Naive thymus-derived CD8-positive, alpha-beta T cell (primary cell): ENCODE measurements at places on chromosomes 1 and 21.
A peak's percentile ranks its signal among the peaks of the same experiment; 100 is the strongest.

GRCh38 chr1:34787461-34788420 lies 5.1 kb upstream of the GJA4 start:
- H3K27me3 ChIP-seq, result peaks cover 61% of the 10 kb centered on the region
- H3K4me1 ChIP-seq, result peaks cover 11% of the 10 kb centered on the region
- no peak overlapping the region for H3K27ac ChIP-seq
- no peak for DNase-seq

DNA sequence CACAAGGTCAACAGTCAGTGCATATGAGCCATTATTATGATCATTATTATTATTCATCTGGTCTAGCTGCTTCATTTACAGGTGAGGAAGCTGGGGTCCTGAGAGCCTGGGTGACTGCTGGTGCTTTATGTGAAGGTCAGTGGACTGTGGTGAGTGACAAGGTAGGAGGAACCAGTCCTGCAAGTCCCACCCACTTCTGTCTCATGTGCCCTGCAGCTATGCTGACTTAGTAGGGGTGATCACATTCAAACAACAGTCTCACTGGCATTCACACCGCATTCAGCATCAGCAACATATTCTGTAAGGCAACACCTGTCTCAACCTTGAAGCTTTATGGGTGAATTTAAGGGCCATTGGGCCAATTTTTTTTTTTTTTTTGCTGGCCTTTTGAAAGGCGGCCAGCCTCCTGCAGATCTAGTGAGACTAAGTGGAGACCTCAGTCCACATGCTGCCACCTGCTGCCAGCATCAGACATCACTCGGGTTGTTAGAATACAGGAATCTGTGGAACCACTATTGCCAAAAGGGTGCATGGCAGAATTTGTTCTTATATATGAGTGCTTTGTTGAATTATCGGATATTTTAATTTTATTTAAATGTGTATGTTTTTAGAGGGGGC lies 59.9 kb upstream of the CACNA1E start:
- no peak overlapping the region for H3K4me3 ChIP-seq
- no peaks in the 10 kb centered on the region for H3K36me3 ChIP-seq

- H3K27ac ChIP-seq, result no peak overlapping the region
- peak overlapping the region; percentile 87 for H3K4me3 ChIP-seq
Measured at GRCh38 chr1:20152599-20152930, 13.4 kb downstream of the PLA2G2F start.

DNA sequence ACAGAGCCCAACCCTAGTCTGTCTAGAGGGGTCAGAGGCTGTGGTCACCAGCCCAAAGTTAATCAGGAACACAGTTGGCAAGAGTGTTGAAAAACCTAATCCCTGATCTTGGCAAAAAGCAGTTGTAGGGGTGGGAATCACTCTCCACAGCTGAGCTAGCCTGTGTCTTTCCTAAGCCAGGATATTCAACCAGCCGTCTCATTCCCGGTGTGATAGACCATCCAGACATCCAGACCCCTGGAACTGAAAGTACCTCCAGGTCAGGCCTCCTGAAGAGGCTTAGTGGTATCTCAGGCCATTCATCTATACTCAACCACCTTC lies 4.9 kb downstream of the LHX9 start:
- no peak for DNase-seq
- H3K36me3 ChIP-seq, result peaks cover 2% of the 10 kb centered on the region
- no peak overlapping the region for H3K27ac ChIP-seq
- H3K4me3 ChIP-seq, result no peak overlapping the region

DNA sequence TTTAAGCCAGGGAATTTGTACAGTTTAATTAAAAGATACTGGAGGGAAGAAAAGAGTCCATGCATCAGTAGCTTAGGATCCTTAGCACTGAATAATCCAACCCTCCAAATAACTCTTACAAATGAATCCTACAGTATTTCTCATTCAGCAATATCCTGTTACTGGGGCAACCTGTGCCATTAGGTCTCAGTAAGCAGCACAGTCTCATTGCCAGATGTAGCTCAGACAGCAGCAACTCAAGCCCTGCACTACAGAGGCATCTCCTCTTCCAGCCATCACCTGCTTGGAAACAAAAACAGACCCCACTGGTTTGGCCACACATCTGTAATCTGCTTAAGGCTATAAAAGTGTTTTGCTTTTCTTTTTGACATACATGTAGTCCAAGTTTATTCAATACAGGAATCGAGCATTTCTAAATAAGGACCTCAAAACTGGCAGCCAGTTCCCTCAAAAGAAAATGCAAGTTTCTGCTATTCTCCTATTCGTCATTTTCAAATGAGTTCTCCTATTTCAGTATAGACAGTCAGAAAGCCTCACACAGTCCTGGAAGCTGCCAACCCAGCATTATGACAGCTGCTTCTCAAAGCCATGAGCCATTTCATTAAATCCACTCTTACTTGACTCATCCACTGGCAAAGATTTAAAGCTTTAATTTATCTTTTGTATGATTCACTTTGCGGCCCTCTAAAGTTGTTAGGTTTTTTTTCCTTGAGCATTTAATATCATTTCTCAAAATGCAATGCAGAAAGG lies 129.0 kb downstream of the APP start:
- no peaks in the 10 kb centered on the region for H3K4me1 ChIP-seq
- H3K27me3 ChIP-seq, result no peaks in the 10 kb centered on the region
- no peak overlapping the region for H3K27ac ChIP-seq
- H3K36me3 ChIP-seq, result peaks cover 20% of the 10 kb centered on the region
- H3K4me3 ChIP-seq, result no peak overlapping the region

GRCh38 chr1:203673550-203674411 lies 47.1 kb downstream of the ATP2B4 start:
- peaks cover 2% of the 10 kb centered on the region for H3K36me3 ChIP-seq
- H3K27ac ChIP-seq, result peak overlapping the region; percentile 96
- H3K27me3 ChIP-seq, result no peaks in the 10 kb centered on the region
- peaks cover 63% of the 10 kb centered on the region for H3K4me1 ChIP-seq
- DNase-seq, result peak; percentile 74

DNA sequence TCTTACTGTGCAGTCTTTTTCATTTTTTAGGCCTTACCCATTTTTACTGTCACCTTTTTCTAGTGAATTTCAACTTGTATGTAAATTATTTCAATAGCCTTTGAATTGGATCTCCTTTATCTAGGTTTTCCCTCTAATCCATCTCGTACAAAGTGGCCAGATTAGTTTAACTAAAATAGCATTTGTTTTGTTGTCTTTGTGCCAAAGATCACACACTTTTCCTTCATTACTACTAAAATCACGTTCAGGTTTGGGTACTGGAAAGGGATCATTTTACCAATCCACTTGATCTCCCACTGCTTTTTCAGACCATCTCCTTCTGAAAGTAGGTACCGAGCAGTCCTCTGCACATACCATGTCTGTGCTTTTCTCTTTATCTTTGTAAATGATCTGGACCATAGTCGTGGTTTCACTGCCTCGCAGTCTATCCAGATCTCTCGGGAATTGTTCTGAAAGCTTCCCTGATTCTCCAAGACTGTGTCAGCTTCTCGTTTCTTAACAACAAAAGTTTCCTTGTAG lies 20.1 kb downstream of the KDM1A start:
- H3K4me1 ChIP-seq, result peaks cover 54% of the 10 kb centered on the region
- no peaks in the 10 kb centered on the region for H3K27me3 ChIP-seq
- no peak overlapping the region for H3K4me3 ChIP-seq
- no peak overlapping the region for H3K27ac ChIP-seq

GRCh38 chr1:89887270-89887669 lies 66.4 kb downstream of the LRRC8D start:
- H3K4me1 ChIP-seq, result peaks cover 16% of the 10 kb centered on the region
- H3K36me3 ChIP-seq, result peaks cover 17% of the 10 kb centered on the region
- no peaks in the 10 kb centered on the region for H3K27me3 ChIP-seq
- H3K4me3 ChIP-seq, result no peak overlapping the region
- DNase-seq, result no peak

DNA sequence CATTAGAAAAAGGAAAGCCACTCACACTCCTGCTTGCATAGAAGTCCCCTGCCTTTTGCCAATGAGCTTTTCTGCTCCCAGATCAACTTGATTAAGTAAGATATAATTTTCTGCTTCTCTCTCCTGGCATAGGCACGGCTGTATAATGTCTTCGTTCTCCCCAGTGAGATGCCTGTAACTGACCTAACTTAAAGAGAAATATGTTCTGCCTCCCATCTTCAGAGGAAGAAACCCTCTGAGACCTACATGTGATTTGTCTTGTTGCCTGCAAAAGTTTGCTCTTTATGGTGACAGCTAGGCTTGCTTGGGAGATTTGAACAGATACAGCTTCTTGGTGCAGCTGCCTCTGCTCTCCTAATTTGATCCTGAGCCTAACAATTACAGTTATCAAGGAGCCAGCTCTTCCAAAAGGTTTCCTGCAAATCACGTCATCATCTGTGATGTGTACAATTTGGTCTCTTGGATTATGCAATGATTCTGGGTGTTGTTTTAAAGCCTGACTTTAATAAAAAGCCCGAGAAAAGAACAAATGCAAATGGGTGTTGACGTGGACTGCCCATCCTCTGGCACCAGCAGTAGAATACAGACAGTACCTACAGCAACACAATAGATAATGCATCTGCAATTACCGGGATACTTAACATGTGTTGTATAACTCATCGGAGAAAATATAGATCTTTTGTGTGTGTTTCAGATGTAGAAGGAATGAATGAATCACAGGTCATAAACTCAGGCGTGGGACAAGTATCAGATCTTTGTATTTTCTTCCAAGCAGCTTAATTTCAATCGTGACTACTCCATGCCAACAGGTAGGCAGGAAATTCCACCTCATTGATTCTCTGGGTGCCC lies 76.2 kb upstream of the KAZN start:
- no peaks in the 10 kb centered on the region for H3K4me1 ChIP-seq
- no peak overlapping the region for H3K27ac ChIP-seq
- DNase-seq, result no peak
- H3K36me3 ChIP-seq, result no peaks in the 10 kb centered on the region

DNA sequence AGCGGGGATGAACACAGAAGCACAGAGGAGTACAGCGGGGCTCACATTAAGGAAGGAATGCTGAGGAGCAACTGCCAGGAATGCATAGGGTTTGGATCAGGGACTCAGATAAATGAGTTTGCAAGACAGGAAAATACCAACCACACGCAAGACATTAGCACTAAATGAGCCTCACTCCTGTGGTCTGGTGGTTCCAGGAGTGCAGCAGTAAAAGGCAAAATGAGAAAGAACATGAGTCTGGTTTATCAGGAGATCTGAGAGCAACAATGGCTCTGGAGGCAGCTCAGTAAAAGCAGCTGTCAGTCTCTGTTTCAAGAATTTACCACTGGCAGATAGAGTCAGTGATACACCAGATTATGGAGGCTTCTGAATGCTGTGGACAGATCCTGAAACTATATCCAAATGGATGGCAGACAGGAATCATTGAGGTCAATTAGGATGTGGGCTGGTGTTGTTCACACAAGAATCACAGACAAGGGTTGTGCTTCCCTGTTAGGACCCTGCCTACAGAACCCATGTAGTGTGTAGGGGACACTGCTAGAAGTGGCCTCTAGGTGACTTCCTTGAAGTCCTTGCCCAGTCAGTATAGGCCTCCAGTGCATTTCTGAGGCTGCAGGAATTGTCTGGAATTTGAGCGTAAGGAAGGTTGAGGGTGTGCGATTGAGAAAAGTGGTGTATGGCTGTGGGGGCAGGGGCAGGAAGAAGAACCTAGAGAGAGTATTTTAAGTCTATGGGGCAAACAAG lies 50.3 kb downstream of the CASQ2 start:
- H3K27me3 ChIP-seq, result peaks cover 1% of the 10 kb centered on the region
- no peak overlapping the region for H3K4me3 ChIP-seq
- DNase-seq, result no peak
- H3K4me1 ChIP-seq, result no peaks in the 10 kb centered on the region

GRCh38 chr1:55456971-55457370 lies 241.8 kb upstream of the USP24 start:
- H3K4me1 ChIP-seq, result no peaks in the 10 kb centered on the region
- H3K36me3 ChIP-seq, result no peaks in the 10 kb centered on the region
- no peak overlapping the region for H3K27ac ChIP-seq
- no peak for DNase-seq

GRCh38 chr1:234585330-234586055 lies 24.5 kb downstream of the IRF2BP2 start:
- DNase-seq, result no peak
- H3K4me1 ChIP-seq, result peaks cover 2% of the 10 kb centered on the region

- peaks cover 11% of the 10 kb centered on the region for H3K27me3 ChIP-seq
- DNase-seq, result peak; percentile 79
- H3K4me1 ChIP-seq, result no peaks in the 10 kb centered on the region
- H3K27ac ChIP-seq, result no peak within 1 kb of the TSS
Measured at GRCh38 chr21:44454747-44455523, at the start of gene LRRC3. LRRC3 (plus strand) TSS chr21:44455510; CDS start chr21:44456645, 1,135 bp downstream.

DNA sequence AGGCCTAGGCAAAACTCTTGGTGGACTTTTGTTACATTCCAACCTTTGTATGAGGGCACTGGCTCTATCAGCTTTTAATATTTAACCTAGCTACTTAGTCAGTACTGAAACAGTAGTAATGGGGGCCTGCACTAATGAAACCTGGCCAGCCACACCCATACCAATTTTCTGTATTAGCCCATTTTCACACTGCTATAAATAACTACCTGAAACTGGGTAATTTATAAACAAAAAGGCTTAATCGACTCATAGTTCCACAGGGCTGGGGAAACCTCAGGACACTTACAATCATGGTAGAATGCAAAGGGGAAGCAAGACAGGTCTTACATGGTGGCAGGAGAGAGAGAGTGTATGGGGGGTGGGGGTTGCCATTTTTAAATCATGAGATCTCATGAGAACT lies 245.7 kb upstream of the RGS18 start:
- H3K4me3 ChIP-seq, result no peak overlapping the region
- H3K36me3 ChIP-seq, result no peaks in the 10 kb centered on the region
- H3K27ac ChIP-seq, result no peak overlapping the region
- H3K27me3 ChIP-seq, result no peaks in the 10 kb centered on the region
- DNase-seq, result no peak
- no peaks in the 10 kb centered on the region for H3K4me1 ChIP-seq
